ENCODE measurements at places on chromosomes 7 and 10. TPM values are rescaled to one million over a fixed set of nuclear protein-coding genes. Genes with fewer than 3 reads are reported as not detected.

Gene ATOH7
- not detected for total RNA-seq

Gene MUC12
- total RNA-seq = not detected

Gene PNLIP
- not detected for total RNA-seq

Gene RHEB
- 98.6 TPM for total RNA-seq

Gene CPXM2
- total RNA-seq = 2.1 TPM

Gene GPR15LG
- not detected for total RNA-seq

Gene GPR26
- total RNA-seq = not detected

Gene LYZL1
- not detected for total RNA-seq

Gene SPDYE8
- total RNA-seq = not detected

Gene FFAR4
- not detected for total RNA-seq

Gene LRRD1
- total RNA-seq = under 0.01 TPM

Gene RNF133
- total RNA-seq = 1.1 TPM

Gene CPA2
- total RNA-seq = not detected

All from epithelial cell of umbilical artery (primary cell).